Stimulated activated CD4-positive, alpha-beta T cell treated with anti-CD3 and anti-CD28 coated beads, Interleukin-12 subunit alpha, Interleukin-12 subunit beta, amount 100 ng/mL, for 24 hours (primary cell): ENCODE measurements at places on chromosomes 11 and 22.

- DNase-seq, result no peak
These were observed 1.4 kb downstream of the SIGIRR start for GRCh38 chr11:413120-414081.

DNA sequence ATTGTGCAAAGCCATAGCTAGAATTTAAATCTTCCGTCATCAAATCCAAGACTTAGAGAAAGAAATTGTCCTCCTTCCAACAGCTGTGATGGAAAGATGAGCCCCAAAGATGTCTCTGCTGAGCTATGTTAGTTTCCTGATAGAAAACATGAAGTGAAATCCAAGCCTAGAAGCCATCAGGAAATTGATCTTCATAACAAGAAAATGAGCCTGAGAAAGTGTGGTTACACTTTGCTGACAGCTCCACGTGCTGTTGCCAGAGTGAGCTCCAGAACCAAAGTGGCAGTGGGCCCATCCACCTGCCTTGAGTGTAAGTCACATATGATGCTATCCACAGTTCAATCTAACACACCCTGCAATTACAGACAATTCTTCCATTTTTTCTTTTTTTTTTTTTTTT is 58.0 kb upstream of the UBASH3B start:
- no peak for DNase-seq

- DNase-seq, result no peak
These were observed 1.6 kb upstream of the ACY3 start for GRCh38 chr11:67651976-67652781.

DNA sequence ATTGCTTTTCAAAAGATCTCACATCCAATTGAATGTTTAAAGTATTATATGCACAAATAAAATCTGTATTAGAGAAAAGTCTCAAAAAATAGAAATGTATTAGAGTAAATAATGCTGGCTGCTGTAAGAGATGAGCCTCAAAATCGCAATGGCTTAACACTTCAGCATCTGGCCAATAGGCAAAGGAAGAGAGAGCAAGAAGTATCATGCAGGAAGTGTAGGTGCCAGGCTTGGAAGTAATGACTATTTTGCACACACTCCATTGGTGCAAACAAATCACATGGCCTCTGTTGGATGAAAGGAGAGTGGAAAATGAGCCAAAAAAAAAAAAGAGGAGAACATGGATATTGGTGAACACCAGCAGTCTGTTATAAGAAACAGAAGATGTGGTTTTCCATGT is 193.0 kb upstream of the E2F8 start:
- DNase-seq, result no peak

GRCh38 chr11:88814076-88814475 is 251.7 kb downstream of the GRM5 start:
- no peak for DNase-seq

DNA sequence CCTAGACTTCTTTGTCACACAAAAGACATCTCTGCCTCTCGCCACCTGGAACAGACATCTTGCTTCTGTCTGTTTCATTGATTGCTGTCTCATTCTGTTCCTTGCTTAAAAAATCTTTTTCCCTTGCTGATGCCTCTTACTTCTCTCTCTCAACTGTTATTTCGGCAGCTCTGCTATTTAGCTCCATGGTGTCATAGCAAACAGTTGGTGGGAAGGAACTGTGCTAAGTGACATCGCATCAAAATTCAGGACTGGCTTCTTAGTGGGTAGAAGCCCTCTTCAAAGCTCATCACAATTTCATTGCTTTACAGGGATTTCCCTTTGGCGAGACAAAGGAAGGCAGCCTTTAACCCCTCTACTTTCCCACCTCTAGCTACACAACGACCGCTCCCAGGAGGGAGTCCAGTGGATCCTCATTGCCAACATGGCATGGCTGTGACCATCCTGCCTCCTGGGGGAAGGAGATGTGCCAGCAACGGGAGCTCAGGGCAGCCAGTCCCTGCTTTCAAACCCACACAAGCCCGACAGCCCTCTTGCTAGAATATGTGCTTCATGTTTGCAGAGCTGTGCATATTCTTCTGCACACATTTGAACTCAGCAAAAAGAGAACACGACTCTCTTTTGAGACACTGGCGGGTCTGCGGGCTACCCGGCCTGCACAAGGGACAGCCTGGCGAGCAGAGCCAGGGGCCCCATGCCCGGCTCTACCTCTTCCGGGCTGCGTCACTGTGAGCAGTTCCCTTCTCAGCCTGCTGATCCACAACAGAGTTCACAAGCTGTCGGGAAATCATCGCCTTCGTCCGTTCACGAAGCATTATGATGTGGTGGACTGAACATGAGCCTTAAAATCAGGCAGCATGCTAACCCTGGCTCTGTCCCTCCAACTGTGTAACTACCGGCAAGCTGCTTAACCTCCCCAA is 51.1 kb upstream of the JAM3 start:
- no peak for DNase-seq

GRCh38 chr22:30427871-30428270 is 2.3 kb downstream of the MTFP1 start:
- no peak for DNase-seq

DNA sequence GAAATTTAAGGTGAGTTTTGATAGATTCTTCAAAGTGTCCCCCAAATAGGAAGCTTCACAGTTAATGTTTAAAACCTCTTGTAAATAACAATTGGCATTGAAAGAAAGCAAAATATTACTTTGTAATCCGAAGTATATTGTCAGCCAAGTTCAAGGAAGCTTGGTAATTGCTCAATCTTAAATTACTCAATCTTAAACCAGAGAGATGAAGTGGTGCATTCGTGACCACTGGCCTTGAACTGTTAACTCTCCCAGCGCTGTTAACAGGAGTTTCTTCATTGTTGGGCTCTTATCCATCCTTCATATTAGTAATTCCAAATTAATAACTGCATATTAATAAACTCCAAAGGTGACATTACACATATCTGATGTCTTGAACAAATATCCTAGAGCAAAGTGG is 20.6 kb upstream of the FDX1 start:
- DNase-seq, result no peak

- DNase-seq, result no peak
These were observed 59.4 kb upstream of the TOP3B start for GRCh38 chr22:22042009-22042408.

GRCh38 chr11:64558065-64558745 is 32.8 kb upstream of the SLC22A12 start:
- DNase-seq, result no peak

DNA sequence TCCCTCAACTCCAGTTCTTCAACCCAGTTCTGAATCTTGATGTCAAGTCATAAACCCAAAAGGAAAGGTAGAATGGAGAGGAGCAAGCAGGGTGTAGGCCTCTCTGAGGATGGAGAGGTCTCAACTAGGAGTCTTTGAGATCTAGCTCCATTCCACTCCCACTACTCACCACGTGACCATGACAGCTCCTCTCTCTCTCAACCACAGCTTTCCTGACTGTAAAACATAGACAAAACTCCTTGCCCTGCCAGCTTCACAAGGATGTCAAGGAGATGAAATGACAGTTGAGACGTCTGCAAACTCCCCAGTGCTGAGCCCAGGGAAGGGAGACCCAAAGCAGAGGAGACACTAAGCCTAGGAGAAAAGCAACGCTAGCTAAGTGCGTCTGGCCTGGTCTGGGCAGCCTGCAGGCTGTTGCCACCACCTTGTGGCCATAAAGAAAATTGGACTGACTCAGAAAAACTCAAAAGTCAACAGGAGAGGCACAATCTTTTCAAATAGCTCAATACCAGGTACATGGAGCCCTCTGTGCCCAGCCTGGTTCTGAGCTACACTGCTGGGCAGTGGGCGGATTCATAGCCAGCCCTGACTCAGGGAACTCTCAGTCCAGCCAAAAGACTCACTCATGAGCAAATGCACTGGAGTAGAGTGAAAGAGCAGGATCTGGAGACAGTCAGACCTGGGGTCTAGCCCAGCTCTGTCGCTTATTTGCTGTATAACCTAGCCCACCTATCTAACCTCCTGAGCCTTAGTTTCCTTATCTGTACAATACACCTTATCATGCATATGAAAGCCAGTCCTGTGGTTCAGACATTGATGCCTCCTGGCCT is 3.4 kb downstream of the CLPB start:
- DNase-seq, result no peak

GRCh38 chr11:119473226-119473625 is 50.3 kb upstream of the THY1 start:
- DNase-seq, result no peak

DNA sequence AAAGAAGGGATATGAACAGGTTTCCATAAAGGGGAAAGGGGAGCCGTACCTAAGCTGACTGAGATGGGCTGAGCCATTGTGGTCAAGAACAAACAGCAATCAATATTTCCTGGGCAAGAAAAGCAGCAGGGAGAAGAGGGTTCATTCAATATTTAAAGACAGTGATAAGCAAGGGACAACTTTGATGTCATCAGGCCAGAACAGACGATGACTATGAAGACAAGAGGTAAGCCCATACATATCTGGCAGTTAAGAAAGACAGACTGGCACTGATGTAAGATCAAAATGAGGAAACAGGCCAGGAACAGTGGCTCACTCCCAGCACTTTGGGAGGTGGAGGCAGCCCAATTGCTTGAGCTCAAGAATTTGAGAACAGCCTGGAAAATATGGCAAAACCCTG is 2.4 kb downstream of the OR5A2 start:
- DNase-seq, result no peak

GRCh38 chr11:67561971-67562619 is 21.5 kb upstream of the GSTP1 start:
- no peak for DNase-seq

DNA sequence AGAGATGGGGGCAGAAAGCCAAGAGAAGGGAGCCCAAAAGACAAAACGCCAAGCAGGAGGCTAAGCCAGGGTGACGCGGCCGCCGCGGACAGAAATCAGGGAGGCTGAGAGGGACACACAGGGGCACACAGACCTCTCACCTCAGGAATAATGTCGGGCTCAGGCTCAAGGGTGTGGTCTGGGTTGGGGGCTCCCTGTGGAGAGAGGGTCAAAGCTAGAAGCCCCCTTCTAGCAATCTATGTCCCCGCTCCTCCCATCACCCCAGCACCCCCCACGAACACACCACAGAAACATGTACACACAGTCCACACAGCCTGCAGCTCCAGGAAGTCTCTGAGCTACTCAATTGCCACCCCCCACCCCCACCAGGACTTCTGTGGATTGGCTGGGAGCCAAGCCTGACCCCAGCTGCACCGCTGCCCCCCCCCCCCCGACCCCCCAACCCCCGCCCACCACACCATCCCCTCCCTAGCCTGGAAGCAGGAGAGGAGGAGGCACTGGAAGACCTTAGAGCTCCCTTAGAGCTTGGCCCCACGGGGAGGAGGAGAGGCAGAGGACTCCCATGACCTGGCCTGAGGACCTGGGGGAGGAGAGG is 6.9 kb downstream of the BCL9L start:
- no peak for DNase-seq

- no peak for DNase-seq
These were observed 15.5 kb downstream of the MUC15 start for GRCh38 chr11:26556582-26556981.

GRCh38 chr11:96827164-96827563 is 437.4 kb downstream of the JRKL start:
- DNase-seq, result no peak

DNA sequence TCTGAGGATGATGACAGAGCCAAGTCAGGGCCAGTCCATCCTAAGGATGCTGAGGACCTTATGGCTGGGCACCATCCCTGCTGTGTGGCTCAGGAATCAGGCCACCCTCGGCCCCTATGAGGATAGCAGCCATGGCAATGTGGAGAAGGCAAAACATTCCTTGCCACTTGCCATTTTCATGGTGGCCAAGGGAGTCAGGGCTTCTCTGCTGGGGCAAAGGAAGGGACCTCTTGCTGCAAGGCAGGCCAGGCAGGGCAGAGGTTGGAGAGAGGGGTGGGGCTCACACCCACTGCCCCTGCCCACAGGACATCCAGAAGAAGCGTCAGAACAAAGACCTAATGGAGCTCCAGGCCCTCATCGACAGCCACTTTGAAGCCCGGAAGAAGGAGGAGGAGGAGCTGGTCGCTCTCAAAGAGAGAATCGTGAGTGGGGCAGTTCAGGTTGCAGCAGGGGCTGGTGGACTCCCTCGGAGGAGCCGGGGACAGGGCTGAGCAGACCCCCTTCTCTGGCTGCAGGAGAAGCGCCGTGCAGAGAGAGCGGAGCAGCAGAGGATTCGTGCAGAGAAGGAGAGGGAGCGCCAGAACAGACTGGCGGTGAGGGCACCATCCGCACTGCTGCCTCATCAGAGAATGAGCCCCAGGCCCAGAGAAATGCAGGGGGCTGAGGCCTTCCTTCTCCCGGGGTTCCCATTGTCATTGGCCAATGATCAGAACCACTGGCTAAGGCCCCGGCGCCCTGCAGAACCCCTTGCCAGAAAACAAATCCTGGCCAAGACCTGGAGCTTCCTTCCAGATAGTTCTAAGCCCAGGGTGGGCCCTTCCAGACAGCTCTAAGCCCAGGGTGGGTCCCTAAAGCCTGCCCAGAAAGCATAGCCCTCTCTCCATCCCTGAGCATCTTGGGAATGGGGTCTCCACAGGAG is 13.5 kb upstream of the MRPL23 start:
- no peak for DNase-seq

DNA sequence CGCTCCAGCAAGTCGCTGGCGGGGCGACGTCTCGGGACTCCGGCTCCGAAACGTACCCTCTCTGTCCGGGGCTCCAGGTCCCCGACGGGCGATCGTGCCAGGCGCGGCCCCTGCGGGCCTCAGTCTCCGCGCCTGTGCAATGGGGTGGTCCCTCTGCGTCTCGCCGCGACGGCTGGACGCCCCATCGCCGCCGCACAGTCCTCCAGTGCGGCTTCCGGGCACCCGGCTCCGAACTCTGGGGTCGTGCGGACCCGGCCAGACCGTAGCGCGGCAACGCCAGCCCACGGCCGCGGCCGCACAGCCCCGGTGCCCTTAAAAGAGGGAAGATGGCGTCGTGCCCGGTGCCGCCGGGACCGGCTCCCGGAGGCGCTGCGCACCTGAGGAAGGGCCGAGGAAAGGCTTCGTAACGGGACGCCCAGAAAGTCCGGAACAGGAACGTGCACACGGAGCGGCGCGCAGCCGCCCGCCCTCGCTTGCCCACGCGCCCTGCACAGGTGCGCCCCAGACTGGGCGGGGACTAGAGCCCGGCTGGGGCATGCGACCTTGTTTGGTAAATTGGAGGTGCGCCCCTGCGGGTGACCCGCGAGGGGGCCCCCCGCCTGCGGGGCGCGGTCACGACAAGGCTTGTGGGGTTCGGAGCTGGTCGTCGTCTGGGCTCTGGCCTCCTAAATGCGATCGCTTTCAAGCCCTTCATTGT is 525 bp downstream of the BIK start:
- no peak for DNase-seq

DNA sequence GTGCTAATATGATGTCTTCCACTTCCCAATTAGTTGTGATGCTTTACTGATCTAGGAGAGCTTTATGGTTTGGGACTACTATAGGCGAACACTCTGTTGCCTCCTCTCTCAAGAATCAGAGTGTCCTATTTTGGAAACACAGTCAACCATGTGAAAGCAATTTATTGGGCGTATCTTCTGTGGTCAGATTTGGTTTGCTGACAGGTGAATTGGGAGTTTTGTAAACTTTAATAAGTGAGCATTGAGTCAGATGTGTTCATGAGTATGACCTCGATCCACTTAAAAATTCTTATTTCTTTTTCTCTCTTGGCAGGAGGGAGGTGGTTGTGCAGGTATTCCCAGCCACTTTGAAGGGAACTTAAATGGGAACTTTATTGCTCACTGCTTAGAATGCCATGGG is 4.4 kb downstream of the CAT start:
- no peak for DNase-seq

GRCh38 chr11:117761993-117762392 is 35.0 kb downstream of the DSCAML1 start:
- no peak for DNase-seq
